ENCODE measurements at places on chromosomes 1 and 21. TPM values are rescaled to one million over a fixed set of nuclear protein-coding genes. Genes with fewer than 3 reads are reported as not detected.

ILDR2 gene
- total RNA-seq: not detected

ELF3 gene
- total RNA-seq: 318 TPM

MX2 gene
- total RNA-seq: 3.4 TPM

AIM2 gene
- total RNA-seq: not detected

RAVER2 gene
- total RNA-seq: 12.4 TPM

KRTAP21-1 gene
- not detected for total RNA-seq

CCDC185 gene
- not detected for total RNA-seq

CRP gene
- not detected for total RNA-seq

OR2T29 gene
- total RNA-seq: not detected

SLC50A1 gene
- 54.9 TPM for total RNA-seq

- no peak for DNase-seq
- H3K4me3 ChIP-seq: no peak overlapping the region
- H3K4me1 ChIP-seq: 0 out of 2 replicates have a peak, but pooled peaks cover 6% of the 10 kb centered on the region
- H3K27ac ChIP-seq: no peak overlapping the region
- H3K36me3 ChIP-seq: no peaks in the 10 kb centered on the region
Measured at GRCh38 chr1:218030846-218031245, 254.2 kb upstream of the RRP15 start.

DNA sequence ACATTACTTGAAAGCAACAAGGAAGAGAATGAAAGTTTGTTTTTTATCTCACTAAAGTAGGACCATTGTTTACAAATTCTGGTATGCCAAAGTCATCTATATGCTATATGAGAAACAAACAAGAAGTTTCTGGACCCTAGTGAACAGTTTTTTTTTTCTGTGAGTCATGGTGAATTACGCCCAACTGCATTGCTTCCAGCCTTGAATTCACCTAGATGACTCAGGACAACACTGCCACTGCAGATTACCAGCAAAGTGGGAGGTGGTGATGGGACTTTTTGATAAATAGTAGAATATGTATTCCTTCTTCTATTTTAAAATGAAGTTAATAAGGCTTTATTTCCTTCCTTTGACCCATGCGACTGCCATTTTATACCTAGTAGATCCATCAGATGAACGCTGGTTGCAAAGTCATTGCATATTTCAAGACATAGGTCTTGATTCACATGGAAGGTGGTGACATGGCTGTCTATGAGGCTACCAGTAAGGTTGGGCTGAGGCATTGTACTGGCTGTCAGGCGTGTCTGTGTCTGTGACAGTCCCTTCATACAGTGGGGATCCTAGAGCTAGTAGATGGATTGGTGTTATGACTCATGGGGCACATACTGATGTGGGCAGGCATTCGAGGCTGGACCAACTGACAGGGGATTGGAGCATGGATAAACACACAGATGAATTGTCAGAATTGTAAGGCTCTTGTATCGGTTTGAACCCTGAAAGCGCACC, 49.1 kb upstream of the APOBEC4 start:
- peaks cover 49% of the 10 kb centered on the region for H3K4me1 ChIP-seq
- no peak overlapping the region for H3K4me3 ChIP-seq
- DNase-seq: peak; percentile 90
- H3K27me3 ChIP-seq: no peaks in the 10 kb centered on the region
- H3K27ac ChIP-seq: peak overlapping the region; percentile 64

GRCh38 chr1:98793136-98793535, 131.6 kb downstream of the SNX7 start:
- no peak overlapping the region for H3K27ac ChIP-seq
- no peaks in the 10 kb centered on the region for H3K36me3 ChIP-seq
- no peaks in the 10 kb centered on the region for H3K27me3 ChIP-seq
- no peak overlapping the region for H3K4me3 ChIP-seq

DNA sequence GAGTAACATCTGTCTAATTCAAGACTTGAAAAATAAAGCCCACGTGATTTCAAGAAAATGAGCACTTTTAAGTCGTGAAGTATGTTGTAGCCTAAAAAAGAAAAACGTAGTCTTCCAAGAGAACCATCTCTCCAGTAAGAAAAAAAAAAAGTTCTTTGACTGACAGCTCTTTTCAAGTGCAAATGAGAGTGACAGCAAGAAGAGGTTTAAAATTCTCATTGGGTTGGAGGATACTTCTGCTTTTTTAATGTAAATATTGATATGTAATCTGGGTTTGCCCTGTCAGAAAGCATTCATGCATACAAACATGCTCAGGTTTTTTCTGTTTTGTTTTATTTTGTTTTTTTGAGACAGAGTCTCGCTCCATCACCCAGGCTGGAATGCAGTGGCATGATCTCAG, 32.3 kb upstream of the PRDM2 start:
- peaks cover 7% of the 10 kb centered on the region for H3K27me3 ChIP-seq
- H3K4me1 ChIP-seq: no peaks in the 10 kb centered on the region
- DNase-seq: no peak
- no peak overlapping the region for H3K27ac ChIP-seq

GRCh38 chr1:93671099-93671621, 10.5 kb downstream of the BCAR3 start:
- peak overlapping the region; percentile 62 for H3K27ac ChIP-seq
- H3K27me3 ChIP-seq: no peaks in the 10 kb centered on the region
- DNase-seq: no peak

GRCh38 chr1:115536279-115536816, 105.4 kb upstream of the VANGL1 start:
- H3K4me3 ChIP-seq: no peak overlapping the region
- no peak overlapping the region for H3K27ac ChIP-seq
- H3K27me3 ChIP-seq: no peaks in the 10 kb centered on the region
- no peaks in the 10 kb centered on the region for H3K36me3 ChIP-seq

- no peak for DNase-seq
- peak within 1 kb of the TSS; percentile 82 for H3K4me3 ChIP-seq
- H3K36me3 ChIP-seq: peaks cover 13% of the 10 kb centered on the region
Measured at GRCh38 chr1:151060007-151060656, at the start of gene MLLT11. MLLT11 (plus strand) TSS chr1:151060397; CDS start chr1:151067225, 6,828 bp downstream.

- H3K27me3 ChIP-seq: no peaks in the 10 kb centered on the region
- no peak overlapping the region for H3K4me3 ChIP-seq
- H3K27ac ChIP-seq: no peak overlapping the region
- no peaks in the 10 kb centered on the region for H3K4me1 ChIP-seq
Measured at GRCh38 chr21:37435120-37435519, 68.5 kb downstream of the DYRK1A start.

- H3K27ac ChIP-seq: no peak overlapping the region
- H3K36me3 ChIP-seq: no peaks in the 10 kb centered on the region
Measured at GRCh38 chr1:87638636-87639035, 310.0 kb downstream of the LMO4 start.

GRCh38 chr1:25767437-25767770, 32.6 kb upstream of the SELENON start:
- H3K4me3 ChIP-seq: no peak overlapping the region
- no peaks in the 10 kb centered on the region for H3K4me1 ChIP-seq
- H3K36me3 ChIP-seq: no peaks in the 10 kb centered on the region
- no peak for DNase-seq
- H3K27ac ChIP-seq: no peak overlapping the region

- no peaks in the 10 kb centered on the region for H3K36me3 ChIP-seq
- peaks cover 46% of the 10 kb centered on the region for H3K4me1 ChIP-seq
- H3K27ac ChIP-seq: no peak overlapping the region
- H3K4me3 ChIP-seq: no peak overlapping the region
Measured at GRCh38 chr1:224735159-224735558, 119.0 kb downstream of the CNIH3 start.

GRCh38 chr1:6424000-6424565, 493 bp upstream of the ESPN start:
- no peak overlapping the region for H3K4me3 ChIP-seq
- no peak overlapping the region for H3K27ac ChIP-seq
- H3K4me1 ChIP-seq: peaks cover 22% of the 10 kb centered on the region
- no peaks in the 10 kb centered on the region for H3K36me3 ChIP-seq
- peaks cover 8% of the 10 kb centered on the region for H3K27me3 ChIP-seq

GRCh38 chr1:175072099-175072951, 4.7 kb downstream of the TNN start:
- DNase-seq: no peak
- H3K36me3 ChIP-seq: no peaks in the 10 kb centered on the region
- no peak overlapping the region for H3K4me3 ChIP-seq
- no peaks in the 10 kb centered on the region for H3K4me1 ChIP-seq
- no peak overlapping the region for H3K27ac ChIP-seq

DNA sequence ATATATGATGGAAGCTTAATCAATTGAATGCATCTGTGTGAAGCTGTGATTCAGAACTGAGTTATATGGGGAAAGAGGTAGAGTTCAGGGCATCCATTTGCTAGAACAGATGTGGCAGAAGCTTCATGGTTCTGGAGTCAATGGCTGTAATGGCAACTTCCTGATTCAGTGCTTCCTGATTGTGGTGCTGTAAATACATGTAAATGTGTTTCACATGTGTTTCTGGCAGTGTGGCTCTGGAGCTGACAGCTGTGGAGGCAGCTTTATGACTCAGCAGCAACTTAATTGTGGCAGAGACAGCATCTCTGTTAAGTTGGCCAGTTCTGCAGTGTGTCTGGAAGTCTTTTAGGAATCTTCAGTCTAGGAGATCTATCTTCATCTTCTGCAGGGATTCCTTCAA, 226.6 kb upstream of the ZRANB2 start:
- H3K27me3 ChIP-seq: no peaks in the 10 kb centered on the region
- no peaks in the 10 kb centered on the region for H3K4me1 ChIP-seq
- H3K36me3 ChIP-seq: no peaks in the 10 kb centered on the region
- no peak for DNase-seq
- H3K4me3 ChIP-seq: no peak overlapping the region

DNA sequence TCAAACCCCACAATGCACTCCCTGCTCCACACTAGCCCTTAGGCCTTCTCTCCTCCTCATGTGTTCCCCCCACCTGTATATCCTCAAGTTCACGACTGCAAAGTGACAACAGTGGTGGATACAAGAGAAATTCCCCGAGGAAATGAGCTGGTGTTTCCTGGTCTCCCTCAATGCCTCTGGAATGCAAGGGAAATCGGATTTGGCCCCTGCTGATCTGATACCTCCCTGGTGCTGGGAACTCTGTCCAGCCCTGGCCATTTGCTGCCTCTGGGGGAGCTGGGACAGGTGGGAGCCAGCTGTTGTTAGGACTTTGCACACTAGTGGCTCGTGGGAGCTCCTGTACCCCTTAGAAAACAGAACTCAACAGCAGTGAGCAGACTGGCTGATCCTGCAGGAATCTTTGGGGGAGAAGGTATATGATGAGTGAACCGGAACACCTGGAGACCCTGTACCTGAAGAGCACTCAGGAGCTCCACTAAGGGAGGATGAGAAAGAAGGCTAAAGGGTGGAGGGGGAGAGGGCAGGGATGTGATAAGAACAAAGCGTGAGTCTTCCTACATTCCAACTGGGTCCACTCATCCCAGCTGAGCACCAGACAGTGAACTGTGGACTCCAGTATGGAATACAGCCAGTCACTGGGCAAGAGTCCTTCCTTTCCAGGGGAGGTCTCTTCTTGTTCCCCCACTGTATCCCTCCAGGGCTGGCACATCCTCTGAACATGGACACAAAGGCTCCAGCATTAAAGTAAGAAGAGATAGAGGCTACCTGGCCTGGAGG, 69.3 kb downstream of the PLXNA2 start:
- DNase-seq: no peak
- H3K4me1 ChIP-seq: peaks cover 37% of the 10 kb centered on the region
- H3K27ac ChIP-seq: no peak overlapping the region
- no peaks in the 10 kb centered on the region for H3K27me3 ChIP-seq
- no peaks in the 10 kb centered on the region for H3K36me3 ChIP-seq

DNA sequence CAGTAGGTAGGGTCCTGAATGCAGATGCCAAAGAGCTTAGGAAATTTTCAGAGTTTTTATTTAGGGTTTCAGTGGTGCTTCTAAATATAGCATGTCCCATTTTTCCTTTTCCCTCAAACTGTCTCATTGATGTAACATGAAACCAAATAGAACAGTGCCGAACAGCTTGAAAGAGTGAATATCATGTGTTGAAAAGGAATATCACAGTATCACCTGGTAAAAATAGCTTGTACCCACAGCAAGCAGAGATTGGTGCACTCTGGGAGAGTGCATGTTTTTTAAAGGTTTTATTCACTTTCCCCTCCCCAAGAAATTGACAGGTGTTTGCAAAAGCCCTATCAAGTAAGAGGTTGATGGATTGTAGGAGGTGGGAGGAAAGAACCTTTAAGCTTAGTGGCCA, 41.9 kb upstream of the ELAVL4 start:
- no peak overlapping the region for H3K4me3 ChIP-seq
- H3K27me3 ChIP-seq: 0 out of 2 replicates have a peak, but pooled peaks cover 12% of the 10 kb centered on the region
- no peak for DNase-seq
- no peak overlapping the region for H3K27ac ChIP-seq
- H3K4me1 ChIP-seq: no peaks in the 10 kb centered on the region

GRCh38 chr21:41670056-41670805, 96.6 kb downstream of the RIPK4 start:
- no peak overlapping the region for H3K27ac ChIP-seq
- H3K4me1 ChIP-seq: peaks cover 16% of the 10 kb centered on the region
- no peaks in the 10 kb centered on the region for H3K36me3 ChIP-seq
- no peak overlapping the region for H3K4me3 ChIP-seq

GRCh38 chr1:211511947-211512346, 20.0 kb upstream of the RD3 start:
- H3K4me1 ChIP-seq: peaks cover 29% of the 10 kb centered on the region
- no peaks in the 10 kb centered on the region for H3K27me3 ChIP-seq
- H3K4me3 ChIP-seq: no peak overlapping the region

- H3K27ac ChIP-seq: no peak overlapping the region
- H3K4me1 ChIP-seq: peaks cover 23% of the 10 kb centered on the region
- no peak for DNase-seq
- H3K36me3 ChIP-seq: no peaks in the 10 kb centered on the region
Measured at GRCh38 chr1:229273507-229274232, 2.8 kb downstream of the RAB4A start.

DNA sequence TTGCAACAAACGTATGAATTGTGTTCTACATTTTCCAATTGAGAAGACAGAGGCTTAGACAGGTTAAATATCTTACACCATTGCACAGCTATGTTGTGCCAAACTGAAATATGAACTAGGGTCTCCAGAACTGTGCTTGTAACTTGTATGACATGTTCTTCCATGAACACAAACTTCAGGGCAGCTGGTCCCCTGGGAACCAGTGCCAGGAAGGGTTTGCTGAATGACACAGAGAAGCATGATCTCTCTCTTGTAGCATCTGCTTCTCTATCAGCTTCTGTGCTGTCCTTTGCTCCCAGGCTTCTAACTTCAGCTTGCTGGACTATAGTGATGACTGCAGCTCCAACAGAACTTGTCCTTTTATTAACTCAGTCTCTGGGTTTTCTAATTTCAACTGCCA, 385.5 kb downstream of the SIPA1L2 start:
- H3K4me3 ChIP-seq: no peak overlapping the region
- H3K4me1 ChIP-seq: no peaks in the 10 kb centered on the region
- no peaks in the 10 kb centered on the region for H3K36me3 ChIP-seq
- peaks cover 19% of the 10 kb centered on the region for H3K27me3 ChIP-seq

DNA sequence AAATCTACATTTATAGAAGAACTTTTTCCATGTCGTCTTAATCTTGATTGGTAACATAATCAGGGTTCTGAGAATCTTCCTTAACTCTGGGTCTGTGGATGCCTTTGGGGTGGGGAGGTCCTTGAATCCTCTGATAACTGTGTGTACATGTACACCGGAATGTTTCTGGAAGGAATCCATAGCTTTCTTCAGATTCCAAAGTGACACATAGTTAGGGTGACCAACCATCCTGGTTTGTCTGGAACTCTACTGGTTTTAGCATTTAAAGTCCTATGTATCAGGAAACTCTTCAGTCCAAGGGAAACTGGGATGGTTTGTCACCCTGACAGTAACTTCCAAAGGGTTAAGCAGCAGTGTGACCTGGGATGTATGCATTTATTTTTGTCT, 16.8 kb downstream of the STRIP1 start:
- H3K4me1 ChIP-seq: no peaks in the 10 kb centered on the region
- H3K27ac ChIP-seq: no peak overlapping the region
- peaks cover 64% of the 10 kb centered on the region for H3K36me3 ChIP-seq
